Esophagus mucosa (tissue), 1 donor: ENCODE measurements at places on chromosomes 11 and 22. TPM values are rescaled to one million over a fixed set of nuclear protein-coding genes. Genes with fewer than 3 reads are reported as not detected.

The OR4D5 gene
- total RNA-seq = not detected

- ATAC-seq = no peak
Observed at GRCh38 chr11:68763926-68764657, 12.8 kb upstream of the TESMIN start.

GRCh38 chr11:96178049-96178886, 164.7 kb downstream of the MAML2 start:
- ATAC-seq = no peak

- ATAC-seq = peak; percentile 89
Observed at GRCh38 chr22:30196141-30196879, 50.2 kb downstream of the LIF start.
